ENCODE measurements at places on chromosomes 2 and 18.

DNA sequence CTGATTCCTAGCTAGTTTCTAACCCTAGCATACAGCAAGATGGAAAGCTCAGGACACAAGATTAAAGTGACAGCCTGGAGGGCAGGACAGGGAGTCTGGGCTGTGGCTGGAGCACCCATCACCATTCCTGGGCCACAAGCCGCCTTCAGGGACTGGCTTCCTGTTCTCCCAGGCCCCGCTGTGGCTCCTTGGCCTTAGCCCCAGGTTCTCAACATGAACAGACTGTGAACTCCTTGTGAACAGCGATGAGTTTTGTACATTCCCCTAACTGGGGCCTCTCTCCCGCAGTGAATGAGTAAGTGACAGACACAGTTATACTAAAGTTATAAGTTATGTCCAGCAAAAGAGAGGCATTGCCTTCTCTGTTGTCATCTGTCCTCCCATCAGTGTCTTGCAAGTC, 35.9 kb upstream of the SLC14A1 start:
- no peak for DNase-seq

DNA sequence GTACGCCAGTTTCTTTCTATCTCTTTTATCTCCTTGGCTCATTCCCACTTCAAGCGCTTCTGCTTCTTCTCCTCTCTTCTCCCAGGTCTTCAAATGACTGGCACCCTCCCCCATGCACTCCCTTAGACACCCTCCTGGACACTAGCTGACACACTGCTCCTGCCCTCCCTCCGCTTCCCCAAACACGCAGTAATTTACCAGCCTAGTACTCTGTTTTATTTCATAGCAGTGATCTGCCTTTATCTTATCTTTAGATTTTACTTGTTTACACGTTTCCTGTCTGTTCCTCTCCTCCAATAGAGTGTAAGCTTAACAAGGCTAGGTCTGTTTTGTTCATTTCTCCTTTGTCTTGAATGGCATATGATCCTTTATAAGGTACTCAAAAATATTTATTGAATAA, 93.9 kb downstream of the SCN3A start:
- no peak for DNase-seq

DNA sequence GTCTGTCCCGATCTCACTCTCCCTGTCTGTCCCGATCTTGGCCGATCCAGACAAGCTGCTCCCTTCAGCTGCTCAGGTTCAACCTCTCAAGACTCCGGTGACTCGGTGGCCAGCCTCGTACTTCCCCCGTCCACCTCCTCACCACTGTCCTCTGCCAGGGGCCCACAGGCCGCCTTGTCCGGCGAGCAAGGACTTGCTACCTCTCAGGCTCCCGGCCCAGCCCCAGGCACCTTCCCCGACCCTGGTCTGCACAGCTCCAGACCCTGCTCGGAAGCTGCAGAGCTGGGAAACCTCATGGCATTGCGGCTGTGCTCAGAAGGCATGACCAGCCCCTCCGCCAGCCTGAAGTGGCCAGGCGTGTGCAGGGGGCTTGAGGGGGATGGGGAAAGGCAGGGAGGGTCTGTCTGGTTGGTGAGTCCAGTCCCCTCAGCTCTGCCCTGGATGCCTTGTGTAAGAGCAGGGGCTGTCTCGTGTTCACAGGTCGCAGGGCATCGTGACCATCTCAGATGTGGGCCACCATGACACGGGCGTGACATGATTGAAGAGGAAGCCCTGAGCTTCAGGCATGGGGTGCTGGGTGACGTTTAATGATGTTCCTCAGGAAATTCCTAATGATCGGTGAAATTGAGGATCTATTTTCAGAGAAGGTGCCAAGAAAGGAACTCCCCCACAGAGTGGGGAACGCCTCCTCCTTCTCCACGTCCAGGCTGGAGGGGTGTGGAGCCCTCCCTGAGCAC, 121.2 kb upstream of the CTDP1 start:
- DNase-seq, result no peak

- no peak for DNase-seq
Measured at GRCh38 chr2:208266936-208267335, 881 bp downstream of the PIKFYVE start.

GRCh38 chr18:79573921-79574491, 105.6 kb upstream of the CTDP1 start:
- no peak for DNase-seq

All from AG04449 (cell line).